Right atrium auricular region (tissue), 2 donors: ENCODE measurements at places on chromosomes 13 and 19.

- H3K4me1 ChIP-seq, result no peaks in the 10 kb centered on the region
- H3K27ac ChIP-seq, result no peak overlapping the region
- no peak overlapping the region for H3K4me3 ChIP-seq
- no peaks in the 10 kb centered on the region for H3K27me3 ChIP-seq
- H3K36me3 ChIP-seq, result no peaks in the 10 kb centered on the region
- no peak for DNase-seq
Measured at GRCh38 chr19:13629687-13630357, 123.5 kb upstream of the CACNA1A start.

DNA sequence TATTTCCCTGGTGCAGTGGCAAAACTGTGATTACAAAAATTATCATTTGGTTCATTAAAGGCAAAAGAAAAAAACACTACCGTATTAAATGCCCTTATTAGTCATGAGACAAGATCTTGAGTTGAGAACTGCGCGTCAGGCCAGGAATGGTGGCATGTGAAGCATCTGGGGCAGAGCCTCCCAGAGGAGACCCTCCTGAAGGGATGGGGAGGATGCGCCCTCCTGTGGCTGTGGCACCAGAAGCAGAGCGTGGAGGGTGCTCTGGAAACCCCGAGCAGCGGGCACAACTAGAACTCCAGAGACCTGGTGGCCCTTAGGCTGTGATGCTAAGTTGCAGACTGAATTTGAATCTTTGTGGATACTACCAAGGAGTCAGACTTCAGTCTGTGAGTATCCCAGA is 11.5 kb downstream of the CUL4A start:
- no peaks in the 10 kb centered on the region for H3K4me1 ChIP-seq
- peak overlapping the region; percentile 84 for H3K27ac ChIP-seq
- H3K4me3 ChIP-seq, result no peak overlapping the region
- no peaks in the 10 kb centered on the region for H3K27me3 ChIP-seq
- H3K36me3 ChIP-seq, result peaks cover 33% of the 10 kb centered on the region

GRCh38 chr13:96294930-96295881 is 205.3 kb downstream of the HS6ST3 start:
- H3K4me1 ChIP-seq, result no peaks in the 10 kb centered on the region
- no peak for DNase-seq
- no peak overlapping the region for H3K4me3 ChIP-seq
- no peak overlapping the region for H3K27ac ChIP-seq

DNA sequence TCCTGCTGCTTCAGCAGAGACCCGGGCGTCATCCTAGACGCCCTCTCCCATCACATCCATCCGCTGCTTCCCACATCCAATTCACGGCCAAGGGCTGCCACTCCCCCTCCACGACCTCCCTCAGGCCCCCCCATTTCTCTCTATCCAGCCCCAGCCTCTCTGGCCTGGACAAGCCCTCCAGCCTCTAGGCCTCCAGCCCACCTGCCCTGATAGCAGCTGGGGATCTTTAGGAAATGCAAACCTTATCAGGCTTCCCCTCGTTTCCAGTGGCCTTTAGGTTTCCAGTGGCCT is 51.6 kb downstream of the PEPD start:
- H3K27ac ChIP-seq, result no peak overlapping the region

GRCh38 chr13:30125422-30126073 is 181.8 kb downstream of the KATNAL1 start:
- H3K36me3 ChIP-seq, result no peaks in the 10 kb centered on the region
- no peak overlapping the region for H3K27ac ChIP-seq
- H3K27me3 ChIP-seq, result no peaks in the 10 kb centered on the region

- no peaks in the 10 kb centered on the region for H3K4me1 ChIP-seq
- no peak overlapping the region for H3K4me3 ChIP-seq
- no peak overlapping the region for H3K27ac ChIP-seq
- peak; percentile 16 for DNase-seq
- H3K36me3 ChIP-seq, result no peaks in the 10 kb centered on the region
- no peaks in the 10 kb centered on the region for H3K27me3 ChIP-seq
Measured at GRCh38 chr13:24664726-24665409, 15.3 kb upstream of the ATP12A start.

DNA sequence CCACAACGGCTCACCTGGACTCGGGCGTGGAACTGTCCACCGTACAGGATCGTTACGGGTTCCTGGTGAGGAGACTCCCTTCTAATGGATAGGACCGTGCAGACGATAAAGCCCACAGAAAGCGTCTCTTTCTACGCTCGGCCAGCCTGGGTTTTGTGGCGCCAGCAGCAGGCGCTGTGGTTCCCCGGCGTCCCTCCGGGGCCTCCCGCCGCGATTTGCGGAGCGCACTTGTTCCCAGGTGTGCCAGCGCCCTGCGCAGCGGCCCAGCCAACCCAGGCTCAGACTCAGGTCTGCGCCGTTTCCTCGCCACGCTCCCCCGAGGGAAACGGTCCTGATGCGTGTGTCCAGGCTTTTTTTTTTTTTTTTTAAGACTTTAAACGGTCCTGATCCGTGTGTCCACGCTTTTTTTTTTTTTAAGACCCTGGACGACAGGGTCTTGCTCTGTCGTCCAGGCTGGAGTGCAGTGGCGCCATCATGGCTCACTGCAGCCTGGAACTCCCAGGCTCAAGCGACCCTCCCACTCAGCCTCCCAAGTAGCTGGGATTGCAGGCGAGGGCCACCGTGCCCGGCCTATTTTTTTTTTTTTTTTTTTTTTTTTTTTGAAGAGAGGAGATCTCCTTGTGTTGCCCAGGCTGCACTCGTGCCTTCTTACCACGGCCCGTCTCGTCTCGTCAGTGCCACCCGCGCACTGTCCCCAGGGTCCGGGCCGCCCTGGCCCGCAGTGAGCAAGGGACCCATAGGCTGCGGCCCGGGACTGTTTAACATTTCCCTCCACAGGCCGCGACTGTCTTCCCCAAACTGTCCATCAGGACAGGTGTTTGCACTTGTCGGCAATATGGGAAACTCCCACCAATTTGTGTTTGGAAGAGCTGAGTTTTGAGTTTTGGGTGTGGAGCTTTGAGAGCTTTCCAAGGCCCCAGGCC is 23.8 kb downstream of the GJA3 start:
- peak overlapping the region; percentile 3 for H3K4me3 ChIP-seq
- peaks cover 12% of the 10 kb centered on the region for H3K4me1 ChIP-seq
- no peaks in the 10 kb centered on the region for H3K27me3 ChIP-seq
- H3K36me3 ChIP-seq, result no peaks in the 10 kb centered on the region
- no peak for DNase-seq

DNA sequence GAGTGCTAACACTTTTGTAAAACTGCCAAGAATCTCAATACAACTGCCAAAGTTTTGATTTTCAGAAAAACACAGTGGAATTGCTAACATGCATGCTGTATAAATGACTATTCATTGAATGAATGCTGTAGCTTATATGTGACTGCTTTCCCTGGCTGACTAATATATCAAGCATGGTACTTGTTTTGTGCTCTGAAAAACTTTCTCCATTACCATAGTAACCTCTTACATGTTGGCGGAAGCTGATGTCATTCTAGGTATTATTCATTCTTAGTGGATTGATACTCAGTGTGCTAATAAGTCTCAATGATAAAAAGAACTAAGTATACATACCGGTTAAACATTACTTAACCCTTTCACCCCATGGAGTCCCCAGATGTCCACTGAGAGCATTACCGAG is 166.1 kb upstream of the MYO16 start:
- H3K4me3 ChIP-seq, result no peak overlapping the region
- no peaks in the 10 kb centered on the region for H3K4me1 ChIP-seq
- DNase-seq, result no peak
- no peak overlapping the region for H3K27ac ChIP-seq

GRCh38 chr19:47187797-47188196 is 43.2 kb downstream of the BBC3 start:
- no peaks in the 10 kb centered on the region for H3K36me3 ChIP-seq
- H3K27me3 ChIP-seq, result no peaks in the 10 kb centered on the region
- peak overlapping the region; percentile 68 for H3K27ac ChIP-seq
- no peak overlapping the region for H3K4me3 ChIP-seq
- H3K4me1 ChIP-seq, result no peaks in the 10 kb centered on the region
- no peak for DNase-seq

DNA sequence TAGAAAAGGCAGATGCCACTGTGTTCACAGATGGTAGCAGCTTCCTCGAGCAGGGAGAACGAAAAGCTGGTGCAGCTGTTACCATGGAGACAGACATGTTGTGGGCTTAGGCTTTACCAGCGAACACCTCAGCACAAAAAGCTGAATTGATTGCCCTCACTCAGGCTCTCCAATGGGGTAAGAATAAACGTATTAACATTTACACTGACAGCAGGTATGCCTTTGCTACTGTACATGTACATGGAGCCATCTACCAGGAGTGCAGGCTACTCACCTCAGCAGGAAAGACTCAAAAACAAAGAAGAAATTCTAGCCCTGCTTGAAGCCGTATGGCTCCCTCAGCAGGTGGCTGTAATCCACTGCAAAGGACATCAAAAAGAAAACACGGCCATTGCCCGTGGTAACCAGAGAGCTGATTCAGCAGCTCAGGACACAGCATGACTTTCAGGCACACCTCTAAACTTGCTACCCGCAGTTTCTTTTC is 197.7 kb downstream of the ZNF737 start:
- H3K27ac ChIP-seq, result no peak overlapping the region
- no peak for DNase-seq
- no peaks in the 10 kb centered on the region for H3K4me1 ChIP-seq

- peak overlapping the region; percentile 87 for H3K27ac ChIP-seq
- peaks cover 13% of the 10 kb centered on the region for H3K4me1 ChIP-seq
Measured at GRCh38 chr13:20118268-20119140, 42.3 kb downstream of the GJA3 start.

GRCh38 chr19:51822325-51822724 is 27.4 kb downstream of the FPR3 start:
- no peaks in the 10 kb centered on the region for H3K27me3 ChIP-seq
- H3K27ac ChIP-seq, result no peak overlapping the region

DNA sequence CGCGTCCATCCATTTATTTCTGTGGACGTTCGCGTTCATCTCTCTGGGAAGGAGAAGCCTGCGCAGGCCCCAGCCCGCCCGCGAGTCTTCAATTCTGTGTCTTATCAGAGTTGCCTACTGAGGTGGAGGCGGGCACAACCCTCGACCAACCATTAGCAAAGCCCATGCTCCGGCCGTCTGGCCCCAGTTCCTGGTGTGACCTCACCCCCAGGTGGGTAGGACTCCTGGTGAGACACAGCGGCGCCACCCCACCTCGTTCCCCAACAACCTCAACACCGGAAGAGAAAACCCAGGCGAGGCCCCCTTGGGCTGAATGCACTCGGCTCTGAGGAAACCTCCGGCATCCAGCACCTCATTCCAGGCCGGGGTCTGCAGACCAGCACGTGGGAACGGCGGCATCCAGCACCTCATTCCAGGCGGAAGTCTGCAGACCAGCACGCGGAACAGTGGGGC is 14.7 kb downstream of the ZNF787 start:
- peaks cover 11% of the 10 kb centered on the region for H3K36me3 ChIP-seq
- no peaks in the 10 kb centered on the region for H3K27me3 ChIP-seq
- no peaks in the 10 kb centered on the region for H3K4me1 ChIP-seq
- DNase-seq, result no peak

- peaks cover 59% of the 10 kb centered on the region for H3K4me1 ChIP-seq
- peaks cover 8% of the 10 kb centered on the region for H3K36me3 ChIP-seq
- no peaks in the 10 kb centered on the region for H3K27me3 ChIP-seq
- H3K27ac ChIP-seq, result peak overlapping the region; percentile 74
- no peak overlapping the region for H3K4me3 ChIP-seq
Measured at GRCh38 chr13:110293649-110294048, 13.3 kb downstream of the COL4A1 start.

GRCh38 chr19:15331419-15332310 is 674 bp downstream of the BRD4 start:
- H3K36me3 ChIP-seq, result no peaks in the 10 kb centered on the region
- H3K4me1 ChIP-seq, result peaks cover 71% of the 10 kb centered on the region
- H3K27me3 ChIP-seq, result no peaks in the 10 kb centered on the region

- no peaks in the 10 kb centered on the region for H3K4me1 ChIP-seq
- DNase-seq, result no peak
- no peaks in the 10 kb centered on the region for H3K36me3 ChIP-seq
- H3K27me3 ChIP-seq, result no peaks in the 10 kb centered on the region
- H3K4me3 ChIP-seq, result no peak overlapping the region
Measured at GRCh38 chr13:34277936-34278335, 460.0 kb downstream of the RFC3 start.

DNA sequence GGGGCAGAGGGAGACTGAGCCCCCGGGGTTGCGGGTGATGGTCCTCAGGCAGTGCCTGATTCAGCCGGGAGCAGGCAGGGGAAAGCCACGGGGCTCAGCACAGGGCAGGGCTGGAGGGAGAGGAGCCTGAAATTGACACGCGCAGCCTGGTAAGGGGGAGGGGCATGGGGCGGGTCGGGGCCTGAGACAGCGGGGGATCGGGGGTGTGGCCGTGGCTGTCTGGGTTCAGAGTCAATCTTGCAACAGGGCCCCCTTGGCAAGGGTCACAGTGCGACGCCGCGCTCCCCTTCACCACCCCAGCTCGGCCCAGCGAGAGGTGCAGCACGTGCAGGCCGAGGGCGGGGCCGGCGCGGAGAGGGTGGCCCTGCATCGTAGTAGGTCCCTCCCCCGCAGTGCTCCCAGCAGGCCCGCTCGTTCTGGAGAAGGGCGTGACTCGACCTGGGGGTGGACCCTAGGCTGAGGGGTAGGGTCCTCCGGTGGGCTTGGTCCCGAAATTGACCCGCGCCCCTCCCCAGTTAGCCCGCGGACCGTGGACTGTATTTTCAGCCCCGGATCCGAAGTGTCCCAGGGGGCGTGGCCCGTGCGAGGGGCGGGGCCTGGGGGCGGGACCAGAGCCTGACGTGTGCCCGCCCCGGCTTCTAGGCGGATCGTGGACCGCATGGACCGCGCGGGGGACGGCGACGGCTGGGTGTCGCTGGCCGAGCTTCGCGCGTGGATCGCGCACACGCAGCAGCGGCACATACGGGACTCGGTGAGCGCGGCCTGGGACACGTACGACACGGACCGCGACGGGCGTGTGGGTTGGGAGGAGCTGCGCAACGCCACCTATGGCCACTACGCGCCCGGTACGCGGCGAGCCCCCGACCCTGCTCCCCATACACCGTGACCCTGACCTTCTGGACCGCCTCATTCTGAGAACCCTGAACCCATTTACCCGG is 6.0 kb downstream of the RCN3 start:
- H3K27ac ChIP-seq, result peak overlapping the region; percentile 11
- no peaks in the 10 kb centered on the region for H3K36me3 ChIP-seq
- no peaks in the 10 kb centered on the region for H3K4me1 ChIP-seq
- H3K4me3 ChIP-seq, result peak overlapping the region; percentile 57
- DNase-seq, result peak; percentile 76

DNA sequence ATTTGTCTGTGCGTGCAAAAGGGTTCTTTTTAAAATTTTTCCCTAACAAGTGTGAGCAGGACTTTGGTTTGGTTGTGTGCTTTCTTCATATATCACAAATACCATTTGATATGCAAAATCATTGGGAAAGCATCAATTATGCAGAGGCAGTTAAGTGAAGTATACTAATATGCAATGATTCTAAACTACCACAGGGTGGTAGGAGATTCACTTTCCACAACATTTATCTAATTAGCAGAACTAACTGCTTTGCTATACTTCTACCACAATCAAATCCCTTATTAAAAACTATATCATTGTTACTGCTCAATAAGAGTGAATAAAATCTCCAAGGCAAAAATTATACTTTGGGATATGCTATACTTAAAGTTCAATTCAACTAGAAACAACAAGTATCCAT is 2738.9 kb upstream of the PCDH20 start:
- no peaks in the 10 kb centered on the region for H3K4me1 ChIP-seq
- H3K4me3 ChIP-seq, result no peak overlapping the region
- no peak for DNase-seq
- no peaks in the 10 kb centered on the region for H3K36me3 ChIP-seq
- H3K27ac ChIP-seq, result no peak overlapping the region
